Muscle of arm (tissue), 14 donors: ENCODE measurements at places on chromosomes 4 and X. TPM values are rescaled to one million over a fixed set of nuclear protein-coding genes. Genes with fewer than 3 reads are reported as not detected.
A peak's percentile ranks its signal among the peaks of the same experiment; 100 is the strongest.

GRCh38 chr4:149370002-149370401, 445.6 kb downstream of the IQCM start:
- no peak for DNase-seq

- peak; percentile 5 for DNase-seq
These were observed 76.0 kb downstream of the INTS6L start for GRCh38 chrX:135596495-135596894.

- DNase-seq: peak; percentile 57
These were observed 251.5 kb downstream of the GPM6A start for GRCh38 chr4:175560604-175561003.

GRCh38 chr4:124753941-124754581, 41.5 kb upstream of the ANKRD50 start:
- DNase-seq: no peak

DNA sequence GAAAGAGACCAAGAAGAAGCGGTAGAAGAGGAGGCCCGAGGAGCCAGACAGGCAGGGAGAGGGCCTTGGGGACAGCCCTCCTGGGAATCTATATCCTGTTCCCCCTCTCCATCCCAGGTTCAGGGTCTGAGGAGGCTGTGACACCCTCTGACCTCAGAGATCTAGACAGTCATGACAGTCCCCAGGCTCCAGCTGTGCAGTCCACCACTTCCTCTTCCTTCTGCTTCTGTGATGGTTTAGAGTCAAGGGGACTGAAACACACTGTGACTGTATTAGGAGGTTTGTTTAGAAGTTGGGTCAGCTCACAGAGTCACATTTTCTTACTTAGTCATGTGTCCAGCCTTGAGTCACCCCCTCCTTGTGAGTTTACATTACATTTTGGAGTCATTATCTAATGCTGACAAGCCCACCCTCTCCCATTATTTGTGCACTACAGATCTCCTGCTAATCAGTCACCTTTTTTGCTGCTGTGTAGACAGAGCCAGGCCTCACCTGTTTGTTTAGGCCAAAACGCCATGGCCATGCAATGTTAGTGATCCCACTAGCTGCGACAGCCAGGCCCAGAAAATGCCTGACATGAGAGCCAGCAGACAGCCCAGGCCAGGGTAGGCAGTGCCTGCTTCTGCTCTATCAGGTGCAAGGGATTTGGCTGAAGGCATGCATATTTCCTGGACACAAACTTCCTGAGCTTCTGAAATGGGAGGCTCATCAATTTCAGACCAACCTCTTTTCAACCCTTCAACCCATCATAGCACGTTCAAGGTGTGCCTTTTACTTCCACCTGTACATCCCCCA, 26.0 kb downstream of the MANBA start:
- DNase-seq: no peak

- no peak for DNase-seq
These were observed 60.4 kb downstream of the SHROOM2 start for GRCh38 chrX:9846631-9847030.

- no peak for DNase-seq
These were observed 4.8 kb downstream of the NOP14 start for GRCh38 chr4:2958446-2958845.

DNA sequence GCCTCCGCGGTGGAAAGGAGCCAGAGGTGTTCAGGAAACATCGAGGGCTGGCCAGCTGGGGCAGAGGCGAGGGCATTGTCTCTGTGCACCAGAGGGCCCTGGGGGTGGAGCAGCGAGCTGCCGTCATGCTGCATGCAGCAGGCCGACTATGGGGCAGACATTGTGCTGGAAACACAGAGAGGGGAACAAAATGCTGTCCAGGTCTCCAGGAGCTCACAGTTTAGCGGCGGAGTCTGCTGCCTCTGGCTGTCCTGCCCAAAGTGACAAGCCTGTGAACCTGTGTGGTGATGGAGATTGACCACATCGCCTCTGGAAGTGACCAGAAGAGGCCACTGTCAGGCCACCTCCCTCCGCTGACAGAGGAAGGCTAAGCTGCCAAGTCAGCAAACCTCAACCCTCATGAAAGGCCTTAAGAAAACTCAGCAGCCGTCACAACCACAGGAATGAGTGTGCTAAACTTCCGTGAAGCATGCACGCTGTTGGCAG, 20.1 kb upstream of the SASH3 start:
- no peak for DNase-seq

DNA sequence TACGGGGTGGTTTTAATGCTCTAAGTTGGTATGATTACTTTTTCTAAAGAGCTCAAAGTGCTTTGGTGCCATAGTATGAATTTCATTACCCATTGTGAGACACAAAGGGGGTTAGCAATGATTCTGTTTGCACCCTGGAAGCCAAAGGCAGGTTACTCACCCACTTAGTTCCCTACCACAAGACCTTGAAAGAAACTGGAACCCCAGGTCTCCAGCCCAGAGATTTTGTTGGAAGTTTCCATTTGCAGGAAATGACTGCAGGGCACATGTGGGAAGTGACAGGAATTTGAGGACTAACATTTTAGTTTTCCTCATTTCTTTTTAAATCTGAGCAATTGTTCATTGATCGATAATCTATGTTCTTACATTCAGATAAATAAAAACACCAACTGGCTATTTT, 1.8 kb upstream of the HS3ST1 start:
- DNase-seq: no peak

DNA sequence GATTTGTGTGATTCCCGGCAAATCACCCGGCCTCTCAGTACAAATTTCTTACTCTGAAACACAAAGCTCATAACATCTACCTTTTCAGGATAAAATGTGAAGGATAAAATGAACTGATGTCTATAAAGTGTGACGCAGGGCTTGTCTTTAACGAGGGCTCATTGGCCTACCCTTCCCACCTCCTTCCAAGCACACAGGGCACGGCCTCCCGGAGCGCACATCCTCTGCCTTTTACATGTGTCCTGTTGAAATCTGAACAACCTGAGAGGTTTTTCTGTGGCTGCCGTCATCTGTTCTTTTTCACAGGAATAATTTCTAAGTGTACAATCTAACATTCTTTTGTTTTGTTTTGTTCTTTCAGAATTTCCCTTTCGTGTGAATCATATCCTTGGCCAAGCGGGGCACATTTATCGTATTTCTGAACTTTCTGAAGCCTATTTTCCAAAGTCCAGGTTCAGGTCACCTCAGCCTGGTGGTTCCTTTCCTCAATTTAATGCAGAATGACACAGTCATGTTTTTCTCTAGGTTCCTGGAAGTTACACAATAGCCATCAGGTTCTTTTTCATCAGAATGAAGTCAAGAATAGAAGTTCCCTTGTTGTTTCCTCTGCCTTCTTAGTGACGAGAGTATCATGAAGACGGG, 53.1 kb upstream of the SPRY1 start:
- DNase-seq: no peak

DNA sequence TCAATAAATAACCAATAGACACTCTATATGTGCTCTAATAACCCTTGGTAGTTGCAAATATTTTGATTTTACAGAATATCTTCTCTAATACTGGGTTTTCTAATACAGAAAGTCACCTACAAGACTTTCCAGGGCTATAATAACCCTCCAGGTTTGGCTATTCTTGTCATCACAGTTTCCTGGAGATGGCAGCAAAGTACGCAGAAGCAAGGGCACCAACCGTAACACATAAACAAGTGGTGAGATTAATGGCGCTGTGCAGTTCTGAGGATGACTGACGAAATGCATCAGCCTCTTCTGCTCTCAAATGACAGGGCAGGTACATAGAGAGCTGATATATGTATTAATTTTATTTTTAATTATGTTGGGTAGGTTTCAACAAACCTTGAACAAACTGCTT, 122.4 kb downstream of the C4orf33 start:
- peak; percentile 5 for DNase-seq

DNA sequence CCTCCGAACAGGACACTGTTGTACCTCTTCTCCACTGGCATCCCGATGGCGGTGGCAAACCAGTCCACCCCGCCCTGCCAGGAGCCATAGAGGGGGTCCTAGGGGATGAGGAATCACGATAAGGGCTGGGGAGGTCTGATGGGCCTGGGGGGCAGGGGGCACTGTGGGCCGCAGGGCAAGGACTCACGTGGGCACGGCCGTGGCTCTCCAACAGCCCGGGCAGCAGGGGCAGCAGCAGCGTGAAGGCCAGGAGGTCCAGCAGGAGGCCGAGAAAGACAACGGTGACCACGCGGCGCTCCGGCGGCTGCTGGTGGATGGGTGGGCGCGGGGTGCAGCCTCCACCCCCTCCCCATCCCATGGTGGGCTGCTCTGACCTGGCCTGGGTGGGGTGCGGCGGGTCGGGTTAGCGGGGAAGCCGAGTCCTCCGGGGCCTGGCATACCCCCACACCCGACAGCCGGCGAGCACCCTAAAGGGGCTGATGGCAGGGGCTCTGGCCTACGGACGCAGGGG, 29.6 kb downstream of the NOP14 start:
- DNase-seq: no peak

GRCh38 chrX:83916525-83916924, 55.6 kb downstream of the CYLC1 start:
- DNase-seq: no peak

DNA sequence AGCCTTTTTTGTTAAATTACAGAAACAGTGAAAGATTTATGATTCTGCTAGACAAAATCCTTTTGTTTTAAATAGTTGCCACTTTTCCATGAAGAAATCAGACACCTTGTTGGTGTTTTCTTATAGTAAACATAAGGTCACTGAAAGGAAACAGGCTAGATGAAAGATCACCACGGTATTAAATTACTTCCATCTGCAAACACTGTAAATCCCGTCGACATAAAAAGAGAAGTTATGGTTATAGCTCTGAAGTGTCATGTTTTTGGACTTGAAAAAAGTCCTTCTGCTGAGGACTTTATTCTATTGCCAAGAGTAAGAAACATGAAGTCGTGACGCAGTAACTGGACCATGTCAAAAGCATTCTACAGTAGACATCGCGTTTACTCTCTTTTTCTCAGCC, 567.6 kb upstream of the SLIT2 start:
- peak; percentile 51 for DNase-seq

DNA sequence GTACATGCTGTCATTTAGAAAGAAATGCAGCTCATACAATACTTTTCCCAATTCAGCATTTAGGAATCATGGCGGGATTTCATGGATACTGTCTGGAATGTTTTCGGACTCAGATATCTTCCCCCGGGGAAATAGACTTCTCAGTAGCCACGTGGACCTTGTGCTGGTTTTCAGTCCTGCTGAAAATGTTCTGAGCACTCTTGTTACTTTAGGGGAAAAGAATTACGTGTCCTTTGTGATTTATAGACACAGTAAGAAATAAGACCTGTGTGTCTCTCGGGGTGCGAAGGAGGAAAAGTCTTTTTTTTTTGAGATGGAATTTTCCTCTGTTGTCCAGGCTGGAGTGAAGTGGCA, 3.8 kb downstream of the CD99 start:
- no peak for DNase-seq

GRCh38 chr4:24056289-24056688, 166.4 kb upstream of the PPARGC1A start:
- no peak for DNase-seq

- no peak for DNase-seq
These were observed 133.1 kb downstream of the MTNR1A start for GRCh38 chr4:186422296-186422695.

GRCh38 chr4:85854546-85854945, 379.6 kb downstream of the ARHGAP24 start:
- DNase-seq: no peak

GRCh38 chr4:119206178-119206577, 6.3 kb upstream of the USP53 start:
- no peak for DNase-seq

DNA sequence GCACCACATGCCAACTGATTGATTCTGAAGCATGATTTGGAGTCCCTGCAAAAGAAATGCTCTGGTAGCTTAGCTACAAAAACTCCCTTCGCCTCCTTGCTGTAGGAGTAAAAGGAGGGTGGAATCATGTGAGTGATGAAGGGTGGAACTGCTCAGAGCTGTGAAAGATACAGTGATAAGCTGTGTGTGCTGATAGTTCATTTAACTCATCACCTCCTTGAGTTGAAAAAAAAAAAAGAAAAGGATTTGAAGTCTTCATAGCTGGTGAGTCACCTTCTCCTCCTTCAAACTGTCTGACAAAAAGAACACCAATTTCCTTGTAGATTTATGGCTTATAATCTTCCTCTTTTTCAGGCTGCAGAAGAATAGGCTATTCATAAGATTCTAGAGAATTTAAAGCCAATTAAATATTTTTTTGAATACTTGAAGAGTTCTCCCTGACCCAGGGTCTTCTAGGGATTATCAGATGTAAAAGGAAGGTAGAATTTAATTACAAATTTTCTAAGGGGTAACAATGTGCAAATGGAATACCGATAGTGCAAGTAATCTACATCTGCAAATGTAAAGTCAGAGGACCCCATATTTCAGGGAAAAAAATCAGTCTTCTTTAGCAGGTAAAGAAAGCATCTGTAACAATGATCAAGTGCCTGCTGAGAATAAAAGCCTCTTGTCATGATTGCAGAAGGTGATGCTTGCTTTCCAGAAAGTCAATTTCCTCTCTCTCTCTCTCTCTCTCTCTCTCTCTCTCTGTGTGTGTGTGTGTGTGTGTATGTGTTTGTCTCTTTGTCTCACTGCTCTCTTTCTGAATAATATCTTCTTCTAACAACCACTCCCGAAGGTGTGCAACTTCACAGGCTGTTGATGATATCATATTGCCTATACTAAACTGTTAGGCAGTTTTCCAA, 208.8 kb upstream of the VEGFC start:
- DNase-seq: no peak

DNA sequence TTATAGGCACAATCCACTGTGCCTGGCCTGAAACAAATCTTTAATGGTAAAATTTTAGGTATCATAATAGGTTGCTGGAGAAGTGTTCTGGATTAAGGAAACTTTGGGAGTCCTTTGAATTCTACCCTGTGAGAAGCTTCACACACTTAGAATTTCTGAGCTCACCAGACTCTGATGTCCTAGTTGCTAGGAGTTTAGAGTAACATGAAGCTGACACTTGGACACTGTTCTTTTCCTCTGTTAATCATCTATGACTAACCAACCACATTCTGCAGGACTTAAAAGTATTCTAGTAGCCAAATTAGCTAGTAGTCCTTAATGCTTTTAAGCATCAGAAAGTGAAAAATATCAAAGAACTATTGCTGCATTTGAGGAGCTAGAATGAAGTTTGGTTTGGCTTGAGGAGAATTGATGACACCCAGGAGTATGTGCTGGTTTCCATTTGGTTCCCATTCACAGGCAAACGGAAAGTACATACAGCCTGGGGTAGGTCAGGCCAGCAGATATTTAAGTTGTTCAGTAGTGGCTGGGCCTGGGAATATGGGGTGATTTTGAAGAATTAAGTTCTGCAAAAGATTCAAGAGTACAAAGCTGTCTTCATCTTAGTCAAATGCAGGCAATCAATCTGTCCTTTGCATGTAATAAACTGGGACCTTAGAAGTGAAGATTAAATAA, 38.8 kb upstream of the IGFBP7 start:
- DNase-seq: no peak

- DNase-seq: no peak
These were observed 10.9 kb downstream of the FAM241A start for GRCh38 chr4:112156112-112156511.

GRCh38 chr4:101774807-101775206, 15.7 kb upstream of the BANK1 start:
- no peak for DNase-seq

SPANXD gene
- not detected for polyA plus RNA-seq

ATXN3L gene
- not detected for polyA plus RNA-seq

DCAF8L2 gene
- not detected for polyA plus RNA-seq

IL3RA gene
- polyA plus RNA-seq: 15.7 TPM

MAN2B2 gene
- 8.4 TPM for polyA plus RNA-seq

VCX gene
- polyA plus RNA-seq: not detected

CXXC4 gene
- polyA plus RNA-seq: 2.4 TPM

TLR2 gene
- polyA plus RNA-seq: 2.6 TPM

TMEM185A gene
- polyA plus RNA-seq: 38.0 TPM

CPEB2 gene
- polyA plus RNA-seq: 6.1 TPM

ITM2A gene
- 805 TPM for polyA plus RNA-seq

GAGE12J gene
- polyA plus RNA-seq: not detected

TMPRSS11E gene
- 2.4 TPM for polyA plus RNA-seq

STBD1 gene
- 45.7 TPM for polyA plus RNA-seq

SMR3A gene
- polyA plus RNA-seq: not detected
